ENCODE measurements at places on chromosomes 13 and 19. TPM values are rescaled to one million over a fixed set of nuclear protein-coding genes. Genes with fewer than 3 reads are reported as not detected.
A peak's percentile ranks its signal among the peaks of the same experiment; 100 is the strongest.

- no peak for DNase-seq
Measured at GRCh38 chr19:12913851-12914690, 5.0 kb downstream of the SYCE2 start.

DNA sequence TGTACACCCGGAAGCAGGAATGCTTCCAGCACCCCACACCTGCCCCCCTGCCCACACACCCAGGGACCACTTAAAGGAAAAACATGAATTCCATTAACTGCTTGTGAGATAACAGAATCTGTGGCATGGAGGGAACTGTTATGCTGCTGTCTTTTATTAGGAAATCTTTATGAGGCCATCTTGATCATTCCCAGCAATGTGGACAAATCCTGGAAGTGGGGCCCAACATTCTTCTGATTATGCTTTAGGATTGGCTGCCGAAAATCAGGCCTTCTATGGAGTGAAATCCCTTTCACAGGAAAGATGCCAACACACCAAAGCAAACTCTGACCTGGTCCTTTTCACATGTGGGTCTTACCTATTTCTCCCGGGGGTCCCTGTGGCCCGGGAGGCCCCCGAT is 114.5 kb downstream of the COL4A1 start:
- no peak for DNase-seq

- no peak for DNase-seq
Measured at GRCh38 chr19:12202250-12202649, 39.4 kb downstream of the ZNF136 start.

- DNase-seq: no peak
Measured at GRCh38 chr13:72208112-72208645, 341.2 kb upstream of the DACH1 start.

The TLE6 gene
- 1.6 TPM for total RNA-seq

GRCh38 chr13:21960108-21960507 is 289.2 kb downstream of the FGF9 start:
- DNase-seq: no peak

GRCh38 chr19:2976609-2977000 is 759 bp upstream of the TLE6 start:
- no peak for DNase-seq

DNA sequence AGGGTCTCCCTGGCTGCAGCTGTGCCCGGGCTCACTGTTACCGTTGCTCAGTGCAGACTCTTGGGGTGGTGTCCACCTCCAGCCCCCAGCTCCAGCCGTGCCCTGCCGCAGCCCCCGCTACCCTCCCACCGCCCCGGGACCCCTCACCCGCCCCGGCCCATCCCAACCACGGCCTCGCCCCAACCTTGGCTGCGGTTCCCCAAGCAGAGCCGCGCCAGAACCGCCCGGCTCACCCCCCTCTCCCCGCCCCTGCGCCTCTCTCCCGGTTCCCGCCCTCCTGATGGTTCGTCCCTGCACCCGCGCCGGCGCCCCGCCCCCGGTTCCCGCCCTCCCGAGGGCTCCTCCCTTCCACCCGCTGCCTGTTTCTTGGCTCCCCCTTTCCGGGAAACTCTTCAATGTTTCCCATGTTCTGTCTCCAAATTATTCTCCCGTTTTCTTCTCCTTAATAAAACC is 40.3 kb downstream of the ANKRD10 start:
- DNase-seq: peak; percentile 88

GRCh38 chr13:34654647-34655046 is 287.4 kb upstream of the NBEA start:
- DNase-seq: no peak

- no peak for DNase-seq
Measured at GRCh38 chr13:34151885-34152284, 333.9 kb downstream of the RFC3 start.

DNA sequence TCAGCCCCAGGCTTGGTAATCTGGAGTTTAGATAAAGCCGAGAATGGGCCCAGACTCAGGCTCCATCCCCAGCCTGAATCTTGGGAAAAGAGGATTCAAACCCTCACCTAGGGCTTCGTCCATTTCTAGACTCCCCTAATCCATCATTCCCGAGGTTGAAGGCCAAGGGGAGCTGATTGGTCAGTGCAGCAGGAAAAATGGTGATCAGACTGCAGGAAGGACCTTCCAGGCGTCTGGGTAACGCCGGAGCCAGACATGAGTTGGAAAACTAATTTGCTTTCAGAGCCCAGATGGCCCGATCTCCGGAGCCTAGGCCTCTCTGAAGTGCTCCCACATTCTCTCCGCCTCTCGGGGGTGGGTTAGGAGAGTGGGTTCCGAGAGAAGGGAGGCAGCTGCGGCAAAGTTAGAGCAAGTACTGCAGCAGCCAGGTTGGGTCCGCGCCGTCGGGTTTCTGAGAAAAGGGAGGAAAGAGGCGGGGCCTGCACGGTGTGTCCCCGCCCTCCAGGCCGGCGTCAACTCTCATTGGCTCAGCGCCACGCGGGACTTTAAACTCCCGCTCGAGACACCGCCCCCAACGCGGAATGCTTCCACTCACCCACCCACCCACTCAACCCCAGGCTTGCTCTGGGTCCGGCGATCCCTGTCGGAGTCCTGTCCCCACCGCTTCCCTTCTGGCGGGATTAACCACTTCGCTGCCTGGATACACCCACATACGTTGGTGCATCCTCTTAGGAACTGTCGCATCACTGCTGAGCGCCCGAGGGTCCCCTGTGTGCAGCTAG is 788 bp upstream of the RTBDN start:
- DNase-seq: no peak

The SYCN gene
- not detected for total RNA-seq

- DNase-seq: no peak
Measured at GRCh38 chr19:2087621-2088100, 8.5 kb downstream of the MOB3A start.

The KASH5 gene
- total RNA-seq: 1.9 TPM

DNA sequence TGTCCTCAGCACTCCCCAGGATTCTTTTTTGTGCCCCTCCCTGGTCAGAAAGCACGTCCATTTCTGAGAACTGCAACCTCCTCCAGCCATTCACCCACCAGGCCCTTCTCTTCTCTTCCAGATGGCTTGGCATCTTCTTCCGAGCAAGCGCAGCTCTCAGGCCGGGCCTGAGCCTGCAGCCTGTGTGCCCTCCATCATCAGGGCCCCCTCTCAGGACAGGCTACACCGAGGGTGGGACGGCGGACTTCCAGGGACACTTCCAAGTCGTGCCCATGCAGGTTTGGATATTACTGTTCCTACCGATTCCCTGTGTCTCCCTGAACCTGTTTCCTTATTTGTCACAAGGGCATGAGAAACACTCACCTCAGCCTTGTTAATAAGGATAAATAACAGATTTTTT is 28.4 kb downstream of the SOX1 start:
- DNase-seq: no peak

- no peak for DNase-seq
Measured at GRCh38 chr13:111486801-111487200, 166.4 kb downstream of the TEX29 start.

DNA sequence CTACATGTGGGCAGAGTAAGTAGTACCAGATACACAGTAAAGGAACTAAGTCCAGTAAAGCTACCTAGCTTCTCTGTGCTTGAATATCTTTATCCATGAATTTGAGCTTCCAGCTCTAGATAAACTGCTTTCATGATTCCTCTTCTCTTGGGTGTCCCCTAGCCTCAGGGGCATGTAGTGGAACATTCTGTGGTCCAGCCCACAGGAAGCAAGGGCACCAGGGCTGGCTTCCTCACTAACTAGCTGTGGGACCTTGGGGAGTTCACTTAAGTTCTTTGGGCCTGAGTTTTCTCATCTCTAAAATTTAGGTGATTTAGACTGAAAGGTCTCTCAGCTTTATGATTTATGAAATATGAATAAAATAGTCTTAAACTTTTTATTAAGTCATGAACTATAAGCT is 185.7 kb downstream of the KATNAL1 start:
- no peak for DNase-seq

DNA sequence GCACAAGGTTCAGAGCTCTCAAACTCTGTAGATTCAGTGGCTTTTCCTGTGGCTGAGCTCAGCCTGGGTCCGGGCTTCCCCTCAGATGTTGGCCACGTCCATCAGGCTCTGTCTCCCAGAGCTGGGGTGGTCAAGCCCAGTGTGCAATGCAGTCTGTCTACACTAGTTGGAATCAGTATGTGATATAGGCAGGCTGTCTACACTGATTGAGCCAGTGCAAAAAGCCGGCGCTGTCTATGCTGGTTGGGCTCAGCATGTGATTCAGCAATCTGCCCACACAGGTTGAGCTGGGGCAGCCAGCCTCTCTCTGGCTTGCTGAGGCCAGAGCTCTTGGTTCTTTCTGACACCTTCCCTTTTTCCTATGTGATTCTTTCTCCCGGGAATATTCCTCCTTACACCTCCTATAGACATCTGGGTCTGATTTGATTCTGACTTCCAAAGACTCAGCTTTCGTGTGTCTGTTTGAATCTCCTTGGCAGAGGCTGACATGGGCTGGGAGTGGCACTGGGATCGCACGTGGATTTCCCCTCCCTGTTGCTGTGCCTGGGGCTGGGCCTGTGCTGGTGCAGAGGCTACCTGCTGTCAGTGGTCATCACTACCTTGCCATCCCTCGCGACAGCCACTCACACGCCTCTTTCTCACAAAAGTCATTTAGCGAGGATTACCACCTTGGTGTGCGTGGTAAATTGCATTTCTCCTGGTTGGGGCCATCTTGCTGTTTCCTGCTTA is 9.3 kb downstream of the CHST8 start:
- DNase-seq: no peak

The RBM26 gene
- total RNA-seq: 43.6 TPM

- DNase-seq: peak; percentile 63
Measured at GRCh38 chr13:45367358-45367757, 26.4 kb upstream of the TPT1 start.

The HIF3A gene
- total RNA-seq: 20.6 TPM

DNA sequence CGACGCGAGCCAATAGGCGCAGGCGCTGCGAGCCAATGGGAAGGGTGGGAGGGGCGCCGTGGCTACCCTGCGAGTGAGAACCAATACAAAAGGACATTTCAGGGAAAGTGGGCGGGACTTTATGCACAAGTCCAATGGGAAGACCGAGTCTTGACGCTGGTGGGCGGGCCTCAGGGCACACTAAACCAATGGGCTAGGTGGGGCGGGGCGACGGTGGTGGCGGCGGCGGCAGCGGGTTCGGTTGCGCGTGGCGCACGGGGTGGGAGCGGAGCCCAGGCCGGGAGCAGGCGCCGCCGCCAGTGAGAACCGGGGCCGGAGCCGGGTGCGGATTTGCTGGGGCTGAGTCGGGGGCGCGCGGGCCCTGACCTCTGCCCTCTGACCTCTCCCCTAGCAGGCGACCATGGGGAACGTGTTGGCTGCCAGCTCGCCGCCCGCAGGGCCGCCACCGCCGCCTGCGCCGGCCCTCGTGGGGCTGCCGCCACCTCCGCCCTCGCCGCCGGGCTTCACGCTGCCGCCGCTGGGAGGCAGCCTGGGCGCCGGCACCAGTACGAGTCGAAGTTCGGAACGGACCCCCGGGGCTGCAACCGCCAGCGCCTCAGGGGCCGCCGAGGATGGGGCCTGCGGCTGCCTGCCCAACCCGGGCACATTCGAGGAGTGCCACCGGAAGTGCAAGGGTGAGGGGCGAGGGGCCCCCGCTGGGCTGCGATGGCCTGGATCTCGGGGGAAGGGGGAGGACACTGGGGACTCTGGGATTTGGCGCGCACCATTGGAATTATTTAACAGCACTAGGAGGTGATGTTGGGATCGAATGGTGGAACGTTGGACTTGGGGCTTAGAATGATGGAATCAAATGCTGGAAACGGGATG is at the start of gene TOMM40:
TOMM40 (plus strand) TSS at position 239 of the 867 bp plus-strand sequence; CDS start at position 401, 162 bp downstream.
- no peak for DNase-seq

The CALR3 gene
- total RNA-seq: not detected

DNA sequence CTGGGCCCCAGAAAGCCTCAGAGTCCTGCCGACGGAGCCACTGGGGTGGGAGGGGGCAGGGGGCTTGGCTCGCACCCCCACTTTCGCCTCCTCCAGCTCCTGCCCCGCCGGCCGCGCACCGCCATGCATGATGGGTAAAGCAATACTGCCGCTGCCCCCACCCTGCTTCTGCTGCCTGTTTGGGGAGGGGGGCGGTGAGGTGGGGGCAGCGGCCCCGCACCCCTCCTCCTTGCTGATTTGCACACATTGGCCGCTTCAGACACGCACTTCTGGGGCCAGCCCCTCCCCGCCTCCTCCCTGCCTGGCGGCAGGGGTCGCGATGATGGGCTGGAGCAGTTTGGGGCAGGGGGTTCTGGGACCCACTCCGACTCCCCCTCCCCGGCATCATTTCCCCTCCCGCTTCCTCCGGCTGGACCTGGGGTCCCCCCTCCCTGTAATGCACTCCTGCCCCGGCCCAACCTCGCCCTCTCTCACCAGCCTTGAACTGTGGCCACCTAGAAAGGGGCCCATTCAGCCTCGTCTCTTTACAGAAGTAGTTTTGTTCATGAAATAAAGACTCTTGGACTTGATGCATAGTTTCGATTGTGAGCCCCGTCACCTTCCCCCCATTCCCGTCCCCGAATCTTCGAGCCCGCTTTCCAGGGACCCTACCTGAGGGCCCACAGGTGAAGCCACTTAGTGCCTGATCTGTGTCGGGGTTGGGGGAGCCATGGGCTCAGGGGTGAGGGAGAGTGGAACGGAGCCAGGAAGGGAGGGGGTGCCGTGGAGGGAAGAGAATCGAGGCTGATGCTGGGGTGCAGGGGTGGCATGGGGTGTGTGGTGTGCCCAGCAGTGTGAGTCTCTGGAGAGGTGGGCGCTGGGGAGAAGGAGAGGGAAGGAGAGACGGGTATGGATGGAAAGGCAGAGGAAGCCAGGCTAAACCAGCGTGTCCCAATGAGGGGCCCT is 1.4 kb upstream of the HPN start:
- no peak for DNase-seq

DNA sequence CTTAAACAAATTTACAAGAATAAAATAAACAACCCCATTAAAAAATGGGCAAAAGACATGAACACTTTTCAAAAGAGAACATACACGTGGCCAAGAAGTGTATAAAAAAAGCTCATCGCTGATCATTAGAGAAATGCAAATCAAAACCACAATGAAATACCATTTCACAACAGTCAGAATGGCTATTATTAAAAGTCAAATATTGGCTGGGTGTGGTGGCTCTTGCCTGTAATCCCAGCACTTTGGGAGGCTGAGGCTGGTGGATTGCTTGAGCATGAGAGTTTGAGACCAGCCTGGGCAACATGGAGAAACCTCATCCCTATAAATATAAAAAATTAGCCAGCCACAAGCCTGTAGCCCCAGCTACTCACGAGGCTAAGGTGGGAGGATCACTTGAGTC is 89.9 kb downstream of the UBL3 start:
- DNase-seq: no peak

DNA sequence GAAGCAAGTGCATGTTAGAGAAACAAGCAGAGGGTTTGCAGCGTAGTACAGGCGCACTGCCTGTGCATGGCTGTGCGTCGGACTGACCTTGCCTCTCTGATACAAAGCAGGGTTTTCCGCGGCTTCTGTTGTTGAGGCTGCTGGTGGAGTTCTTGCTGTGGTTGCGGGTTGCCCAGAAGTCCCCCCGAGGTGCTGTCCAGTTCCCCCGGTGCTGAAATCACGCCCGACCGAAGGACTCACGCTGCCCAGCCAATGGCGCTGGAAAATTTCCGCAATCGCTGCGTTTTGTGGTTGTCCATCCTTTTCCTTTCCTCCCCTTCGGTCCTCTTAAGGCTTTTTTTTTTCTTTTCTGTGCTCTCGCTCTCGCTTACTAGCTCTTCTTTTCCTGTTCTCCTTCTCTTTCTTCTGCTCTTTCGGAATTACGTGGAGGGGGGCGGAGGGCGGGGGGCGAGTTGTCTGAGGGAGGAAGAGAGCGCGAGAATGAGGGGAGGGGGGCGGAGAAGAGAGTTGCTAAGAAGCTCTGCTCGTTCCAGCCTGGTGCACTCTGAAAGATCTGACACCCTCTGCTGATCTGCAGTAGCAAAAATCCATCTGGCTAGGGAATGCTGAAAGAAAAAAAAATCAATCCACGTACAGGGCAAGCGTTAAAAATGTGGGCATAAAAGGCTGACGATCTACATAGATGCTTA is at the start of gene SLITRK1:
SLITRK1 (minus strand) TSS at position 558 of the 689 bp plus-strand sequence. CDS start 967 bp downstream, outside the sequence.
- DNase-seq: peak; percentile 62

The C3 gene
- 1,115 TPM for total RNA-seq
